Effector memory CD4-positive, alpha-beta T cell (primary cell): ENCODE measurements at places on chromosomes 6 and 20.

- DNase-seq = no peak
Observed at GRCh38 chr6:155235087-155235486, 28.7 kb upstream of the CLDN20 start.

DNA sequence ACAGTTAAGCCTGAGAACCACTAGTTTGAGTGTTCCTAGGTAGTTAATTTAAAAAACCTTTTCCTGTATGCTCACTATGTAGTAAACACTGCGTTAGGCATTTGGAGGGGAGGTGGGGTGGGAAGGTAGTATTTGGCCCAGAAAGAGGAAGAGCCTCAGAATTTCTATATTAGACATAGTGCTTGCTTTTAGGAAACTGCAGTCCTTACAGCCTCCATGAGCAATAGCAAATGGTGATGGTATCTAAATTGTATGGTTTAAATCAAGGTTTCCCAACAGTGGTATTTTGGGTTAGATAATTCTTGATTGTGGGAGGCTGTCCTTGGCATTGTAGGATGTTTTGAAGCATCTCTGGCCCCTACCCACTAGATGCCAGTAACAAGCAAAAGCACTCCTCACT lies 61.5 kb upstream of the RIPOR2 start:
- no peak for DNase-seq

GRCh38 chr6:133854364-133855275 lies 34.3 kb upstream of the TCF21 start:
- no peak for DNase-seq

DNA sequence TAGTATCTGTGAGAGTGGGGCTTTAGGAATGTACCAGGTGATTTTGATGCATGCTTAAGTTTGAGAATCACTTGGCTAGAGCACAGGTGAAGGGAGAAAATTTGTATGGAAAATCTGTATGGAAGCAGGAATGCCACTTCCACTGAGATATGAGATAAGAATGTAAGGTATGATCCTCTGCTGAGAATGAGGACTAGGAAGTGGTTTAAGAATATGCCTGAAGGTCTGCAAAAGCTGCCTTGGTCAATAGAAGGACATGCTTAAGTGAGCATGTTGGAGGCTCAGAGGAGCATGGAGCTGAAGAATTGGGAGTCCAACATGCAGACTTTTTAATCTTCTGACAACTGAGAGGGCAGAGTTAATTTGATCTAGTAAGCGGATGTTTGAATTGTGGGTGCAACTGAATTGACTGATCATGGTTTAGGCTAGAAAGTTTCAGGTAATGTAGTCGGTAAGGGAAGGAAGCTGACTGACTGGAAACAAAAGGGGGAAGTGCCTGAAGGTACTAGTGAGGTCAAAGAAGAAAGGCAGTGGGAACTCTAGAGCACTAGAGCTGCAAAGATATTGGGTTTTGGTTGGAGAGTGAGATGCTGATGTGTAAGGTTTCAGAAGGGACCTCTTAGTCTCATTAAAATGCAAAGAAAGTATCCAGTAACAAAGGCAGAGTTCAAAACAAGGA lies 28.6 kb upstream of the NOTCH4 start:
- no peak for DNase-seq

GRCh38 chr6:35354361-35355135 lies 12.2 kb downstream of the PPARD start:
- DNase-seq = no peak

DNA sequence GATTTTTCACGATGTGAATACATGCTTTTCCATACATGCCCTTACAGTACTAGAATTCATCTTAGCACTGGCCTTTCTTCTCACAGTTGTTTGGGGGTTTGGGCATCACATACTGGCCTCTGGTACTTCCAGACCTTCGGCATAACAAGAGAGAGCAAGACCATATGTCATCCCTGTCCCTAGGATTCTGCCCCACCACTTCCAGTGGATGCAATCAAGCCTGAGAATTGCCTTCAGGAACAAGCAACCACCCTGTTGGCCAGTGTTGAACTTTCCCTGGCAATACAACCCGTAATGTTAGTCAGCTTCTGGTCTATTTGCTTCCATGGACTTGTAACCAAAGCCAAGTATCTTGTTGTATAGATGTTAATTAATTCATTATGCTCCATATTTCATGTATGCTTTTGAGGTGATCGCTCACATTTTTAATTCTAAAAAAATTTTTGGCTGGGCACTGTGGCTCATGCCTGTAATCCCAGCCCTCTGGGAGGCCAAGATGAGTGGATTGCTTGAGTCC lies 15.4 kb upstream of the SLPI start:
- no peak for DNase-seq

DNA sequence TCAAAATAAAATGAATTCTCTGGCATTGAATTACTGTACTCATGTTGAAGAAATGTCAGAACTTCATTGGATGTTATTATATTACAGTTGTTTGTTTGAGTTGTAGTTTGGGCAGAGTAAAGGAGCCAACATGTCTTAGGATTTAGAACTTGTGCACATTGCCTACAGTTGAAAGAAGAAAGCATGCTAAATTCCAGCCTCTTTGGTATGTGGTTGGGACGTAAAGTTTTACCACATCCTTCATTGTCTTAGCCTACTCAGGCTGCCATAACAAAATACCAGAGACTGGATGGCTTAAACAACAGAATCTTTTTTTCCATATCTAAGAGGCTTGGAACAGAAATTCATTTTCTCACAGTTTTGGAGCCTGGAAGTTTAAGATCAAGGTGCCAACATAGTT lies 42.4 kb downstream of the HFE start:
- DNase-seq = no peak

DNA sequence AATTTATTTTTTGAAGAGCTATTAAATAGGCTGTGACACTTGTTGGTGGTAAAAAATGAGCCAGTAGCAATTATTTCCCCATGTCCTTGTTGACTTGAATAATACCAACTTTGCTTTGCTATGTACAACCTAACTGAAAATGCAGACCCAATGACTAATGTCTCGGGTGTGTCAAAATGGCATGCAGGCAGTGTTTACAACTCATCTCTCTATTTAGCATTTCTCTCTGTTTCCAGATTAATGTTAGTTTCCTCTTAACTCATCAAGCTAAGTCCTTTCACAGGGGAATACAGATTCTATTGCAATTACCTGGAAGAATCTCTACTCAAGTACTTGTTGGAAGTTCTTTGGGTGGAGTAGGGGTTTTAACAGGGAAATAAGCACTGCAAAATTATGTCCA lies 504.4 kb downstream of the BCKDHB start:
- no peak for DNase-seq

GRCh38 chr20:45445805-45446562 lies 23.6 kb upstream of the WFDC2 start:
- no peak for DNase-seq

GRCh38 chr6:129539032-129539431 lies 170.9 kb downstream of the ARHGAP18 start:
- no peak for DNase-seq

DNA sequence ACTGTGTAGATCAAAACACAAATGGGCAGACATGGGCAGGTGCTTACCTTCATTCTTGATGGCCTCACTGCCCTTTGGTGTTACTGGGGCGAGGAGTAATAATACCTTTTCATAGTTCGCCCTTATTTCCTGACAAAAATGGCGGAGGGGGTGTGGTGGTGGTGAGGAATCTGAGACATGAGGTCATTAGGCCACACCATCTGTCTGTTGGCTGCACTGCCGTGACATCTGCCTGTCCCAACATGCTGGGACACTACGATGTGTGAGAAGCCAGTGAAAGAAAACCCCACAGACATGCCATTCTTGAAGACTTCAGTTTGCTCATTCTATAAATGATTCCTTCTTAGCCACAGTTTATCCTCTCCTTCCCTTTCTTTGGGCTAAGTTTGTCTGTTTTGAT lies 13.4 kb upstream of the MAPRE1 start:
- DNase-seq = no peak

GRCh38 chr6:98927534-98927933 lies 20.2 kb downstream of the FBXL4 start:
- no peak for DNase-seq

- no peak for DNase-seq
Observed at GRCh38 chr6:148855744-148856143, 108.9 kb downstream of the UST start.

DNA sequence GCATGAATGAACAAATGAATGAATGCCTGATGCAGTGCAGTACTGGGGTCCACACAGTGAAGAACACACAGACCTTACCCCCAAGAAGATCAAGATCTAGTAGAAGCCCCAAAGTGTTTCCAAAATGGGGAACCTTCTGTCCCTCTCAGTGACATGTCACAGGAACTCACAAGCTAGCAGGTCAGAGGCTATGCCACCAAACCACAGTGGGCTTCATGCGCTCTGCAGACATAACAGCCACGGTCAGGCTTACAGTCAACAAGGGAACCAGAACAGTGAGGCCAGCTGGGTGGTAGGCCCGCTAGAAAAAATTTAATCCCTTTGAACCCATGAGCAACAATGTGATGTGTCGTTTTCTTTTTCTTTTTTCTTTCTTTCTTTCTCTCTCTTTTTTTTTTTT lies 20.2 kb upstream of the ARFGEF2 start:
- DNase-seq = no peak

DNA sequence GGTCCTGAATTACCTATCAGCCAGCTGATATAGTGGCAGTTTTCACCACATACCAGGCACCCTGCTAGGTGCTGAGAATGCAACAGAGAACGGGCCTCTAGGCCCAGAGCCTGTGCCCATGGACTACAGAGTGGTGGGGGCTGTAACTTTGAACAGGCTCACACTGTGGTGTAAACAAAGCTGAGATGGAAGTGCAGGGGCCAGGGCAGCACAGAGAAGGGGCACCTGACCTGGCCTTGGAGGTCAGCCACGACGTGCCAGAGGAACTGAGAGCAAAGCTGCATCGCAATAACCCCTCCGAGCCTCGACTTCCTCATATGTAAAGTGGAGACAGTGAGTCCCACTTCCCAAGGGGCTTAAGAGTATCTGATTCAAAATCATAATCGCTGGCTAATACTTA lies 105.8 kb downstream of the MAFB start:
- no peak for DNase-seq

GRCh38 chr6:85685713-85686112 lies 43.0 kb upstream of the SYNCRIP start:
- DNase-seq = no peak

- no peak for DNase-seq
Observed at GRCh38 chr6:3389390-3390167, 67.3 kb downstream of the SLC22A23 start.

DNA sequence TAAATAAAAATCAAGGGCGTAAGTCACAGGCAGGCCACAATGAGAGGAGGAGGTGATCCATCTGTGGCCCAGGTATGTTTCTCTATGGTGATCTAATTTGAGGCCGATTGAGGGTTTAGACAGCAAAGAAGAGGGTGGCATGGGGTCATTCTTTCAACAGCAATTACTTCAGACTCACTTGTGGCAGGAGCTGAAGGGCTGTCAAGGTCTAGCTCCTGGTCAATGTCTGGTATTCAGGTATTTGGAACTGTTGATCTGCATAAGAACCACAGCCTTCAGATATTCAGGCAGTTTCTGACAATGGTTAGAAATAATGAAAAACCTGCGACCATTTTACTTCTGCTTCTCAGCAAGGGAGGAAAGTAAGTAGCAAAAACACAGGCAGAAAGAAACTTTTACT lies 259.6 kb downstream of the FOXC1 start:
- DNase-seq = no peak

GRCh38 chr20:10613911-10614310 lies 59.9 kb downstream of the JAG1 start:
- DNase-seq = no peak
